T47D (cell line): ENCODE measurements at places on chromosomes 7 and 10.

GRCh38 chr10:36759141-36759805, 366.1 kb upstream of the ANKRD30A start:
- no peak for DNase-seq

DNA sequence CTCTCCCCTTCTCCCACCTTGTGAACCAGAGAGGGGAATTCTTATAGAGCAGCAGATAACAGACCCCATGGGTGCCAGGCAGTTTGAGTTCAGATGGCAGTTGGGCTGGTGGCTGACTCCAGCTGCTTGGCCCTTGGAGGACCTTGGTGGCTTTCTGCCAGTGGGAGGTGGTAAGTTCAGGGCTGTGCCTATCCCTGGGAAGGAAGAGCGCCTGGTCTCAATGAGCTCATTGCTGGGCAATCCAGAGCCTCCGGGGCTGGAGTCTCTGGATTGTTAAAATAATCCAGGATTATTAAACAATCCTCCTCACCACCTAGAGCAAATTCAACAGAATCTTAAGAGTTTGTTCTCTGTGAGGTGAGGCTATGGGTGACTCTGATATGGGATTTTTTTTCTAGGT, 105.2 kb downstream of the FANK1 start:
- DNase-seq: no peak

DNA sequence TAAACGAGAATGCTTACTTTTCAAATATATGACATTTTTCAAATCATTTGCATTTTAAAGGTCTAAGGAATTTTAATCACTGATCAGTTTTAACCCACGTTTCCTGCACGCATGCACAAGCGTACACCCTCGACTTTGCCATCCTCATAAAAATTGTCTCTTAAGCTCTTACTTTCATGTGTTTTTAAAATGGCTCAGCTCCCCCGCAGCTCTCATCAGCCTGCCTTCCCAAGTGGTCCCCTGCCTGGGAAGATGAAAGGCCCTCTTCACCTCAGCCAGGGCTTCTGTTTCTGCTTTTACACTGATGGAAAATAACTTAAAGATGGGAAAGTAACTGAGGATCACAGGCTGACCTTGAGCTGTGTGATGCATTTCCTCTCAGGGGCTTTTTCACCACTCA, 131.6 kb upstream of the LSM8 start:
- no peak for DNase-seq

DNA sequence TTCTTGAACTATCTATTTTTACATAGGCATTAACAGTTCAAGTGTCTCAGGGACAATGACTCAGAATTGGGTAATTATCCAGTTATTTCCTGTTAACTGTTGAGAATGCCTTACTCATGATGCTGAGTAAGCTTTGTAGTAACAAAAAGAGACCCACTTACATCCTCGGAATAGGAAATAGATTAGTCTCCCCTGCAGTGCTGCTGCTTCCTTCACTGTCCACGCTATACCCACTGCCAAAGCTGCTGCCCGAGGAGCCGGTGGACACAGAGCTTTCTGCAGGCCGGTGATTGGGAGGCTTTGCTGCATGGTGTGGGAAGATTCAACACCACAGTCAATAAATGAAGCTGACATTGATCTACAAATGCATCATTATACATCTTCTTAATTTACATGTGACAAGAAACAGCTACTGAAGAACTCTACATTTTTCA, 357.1 kb downstream of the PCLO start:
- DNase-seq: no peak

DNA sequence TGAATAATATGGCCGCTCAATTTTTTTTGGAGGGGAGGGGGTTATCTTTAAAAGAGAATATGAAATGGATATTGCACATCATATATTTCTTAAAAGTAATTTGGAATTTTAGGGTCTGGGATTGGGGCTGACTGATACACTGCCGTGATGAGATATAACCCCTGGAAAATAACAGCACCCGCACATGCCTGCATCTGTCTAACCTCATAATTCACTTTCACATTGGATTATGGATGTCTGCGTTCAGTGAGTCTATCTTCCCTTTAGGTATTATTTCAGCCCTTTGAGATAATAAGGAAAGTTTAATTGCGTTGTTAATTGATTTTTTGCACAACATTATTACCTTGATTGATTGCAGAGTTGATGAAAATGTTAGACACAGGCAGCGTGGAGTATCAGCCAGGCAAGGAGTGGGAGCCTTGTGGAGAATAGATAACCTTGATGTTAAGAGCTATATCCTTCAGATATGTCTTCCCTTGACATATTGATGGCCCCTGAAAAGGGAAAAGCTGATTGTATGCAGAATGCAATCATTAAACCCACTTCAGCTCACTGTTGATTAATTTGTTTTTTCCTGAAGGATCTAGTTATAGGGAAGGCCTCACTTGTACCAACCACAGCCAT, 1095.2 kb downstream of the KCNMA1 start:
- DNase-seq: no peak

DNA sequence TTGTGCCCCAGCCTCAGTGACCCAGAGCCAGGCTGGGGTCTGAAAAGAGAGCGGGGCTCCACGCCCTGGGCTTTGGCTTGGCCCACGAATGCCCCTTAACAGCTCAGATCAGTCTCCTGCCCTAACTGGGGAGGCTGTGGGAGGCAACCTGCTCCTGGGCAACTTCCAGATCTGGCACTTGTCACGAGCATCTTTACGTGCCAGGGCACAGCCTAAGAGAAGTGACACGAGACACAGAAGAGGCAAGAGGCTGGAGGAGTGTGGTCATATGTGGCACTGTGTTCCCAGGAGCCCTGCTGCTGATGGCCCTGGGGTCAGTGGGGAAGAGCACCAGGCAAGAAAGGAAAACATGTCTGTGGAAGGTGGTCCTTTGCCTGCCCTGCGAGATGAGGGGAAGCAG, 97.8 kb upstream of the BTBD16 start:
- DNase-seq: no peak

- no peak for DNase-seq
Measured at GRCh38 chr7:55548295-55548731, 24.0 kb downstream of the VOPP1 start.

DNA sequence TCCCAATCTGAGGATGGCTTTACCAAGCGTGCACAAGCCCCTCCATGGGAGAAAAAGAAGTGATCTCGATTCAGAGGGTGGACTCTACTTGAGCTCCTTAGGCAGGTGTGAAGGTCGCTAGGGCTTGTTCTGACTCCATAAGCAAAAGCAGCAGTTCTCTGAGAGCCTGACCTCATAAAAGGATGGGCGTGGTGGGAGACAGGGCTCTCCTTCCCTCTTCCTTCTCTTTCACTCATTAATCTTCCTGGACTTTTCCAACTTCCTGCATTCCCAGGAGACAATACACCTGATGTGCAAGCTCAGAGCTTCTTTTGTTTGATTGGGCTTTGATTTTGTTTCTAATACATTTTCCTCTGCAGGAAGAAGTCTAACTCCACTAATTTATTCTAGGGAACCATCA, 22.3 kb upstream of the TMEM72 start:
- no peak for DNase-seq

DNA sequence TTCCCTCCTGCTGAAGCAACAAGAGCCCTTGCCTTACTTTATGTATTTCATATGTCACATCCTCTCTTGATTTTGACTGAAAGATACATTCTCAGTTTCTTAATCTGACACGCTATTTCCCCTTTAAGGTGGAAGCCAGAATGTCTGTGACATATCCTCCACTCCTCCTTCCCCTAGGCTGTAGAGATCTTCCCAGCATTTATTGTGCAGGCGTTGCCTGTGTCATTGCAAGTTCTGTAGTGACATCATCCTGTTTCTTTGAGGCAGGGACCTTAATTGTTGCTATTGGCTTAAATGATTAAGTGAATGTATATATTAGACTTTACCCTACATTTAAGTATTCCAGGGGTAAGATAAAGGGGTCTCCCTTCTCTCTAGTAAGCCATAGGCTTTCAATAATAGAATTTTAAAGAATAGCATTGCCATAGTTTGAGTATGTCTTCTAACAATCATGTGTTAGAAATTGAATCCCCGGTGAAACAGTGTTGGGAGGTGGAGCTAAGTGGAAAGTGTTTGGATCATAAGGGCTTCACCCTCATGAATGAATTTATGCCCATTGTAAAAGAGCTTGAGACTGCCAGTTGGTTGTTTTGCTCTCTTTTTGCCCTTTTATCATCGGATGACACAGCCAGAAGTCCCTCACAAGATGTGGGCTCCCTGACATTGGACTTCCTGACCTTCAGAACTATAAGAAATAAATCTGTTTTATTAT, 189.5 kb upstream of the CDC14C start:
- no peak for DNase-seq

DNA sequence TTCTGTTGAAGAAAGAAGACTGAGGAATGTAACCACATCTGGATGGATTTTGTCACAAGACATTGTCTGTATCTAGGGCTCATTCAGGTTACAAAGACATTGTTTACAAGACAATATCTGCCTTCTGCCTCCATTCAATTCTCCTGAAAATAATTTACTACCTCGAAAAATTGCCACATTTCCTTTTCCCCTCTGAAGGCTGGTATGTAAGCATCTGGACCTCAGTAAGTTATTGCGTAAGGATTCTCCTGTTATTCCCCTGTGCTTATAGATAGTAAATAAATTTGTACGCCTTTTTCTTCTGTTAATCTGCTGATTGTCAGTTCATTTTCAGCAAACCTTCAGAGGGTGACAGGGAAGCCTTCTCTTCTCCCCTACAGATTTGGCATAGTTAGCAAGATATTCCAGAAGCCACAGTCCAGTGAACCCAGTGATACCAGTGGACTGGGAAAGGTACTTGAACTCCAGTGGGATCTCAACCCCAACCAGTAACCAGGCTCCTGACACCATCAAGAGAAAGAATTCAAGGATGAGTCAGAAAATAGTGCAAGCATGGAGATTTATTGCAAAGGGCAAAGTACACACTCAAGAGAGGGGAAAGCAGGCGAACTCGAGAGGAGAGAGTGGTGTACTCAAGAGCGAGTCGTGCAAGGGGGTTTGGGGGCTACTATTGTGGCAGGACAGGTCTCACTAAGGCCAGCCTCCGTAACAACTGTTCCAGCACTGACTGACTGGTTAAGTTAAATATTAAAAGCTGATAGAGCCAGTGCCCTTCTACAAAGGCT, 706.9 kb upstream of the GHITM start:
- no peak for DNase-seq

GRCh38 chr7:30917216-30917893, 5.7 kb downstream of the AQP1 start:
- DNase-seq: no peak

- no peak for DNase-seq
Measured at GRCh38 chr10:70131560-70131937, 1.1 kb downstream of the AIFM2 start.

- no peak for DNase-seq
Measured at GRCh38 chr7:84982199-84982598, 204.7 kb downstream of the SEMA3D start.

GRCh38 chr10:12950583-12951128, 50.9 kb downstream of the CCDC3 start:
- no peak for DNase-seq

- no peak for DNase-seq
Measured at GRCh38 chr7:37110660-37111424, 337.8 kb downstream of the ELMO1 start.

DNA sequence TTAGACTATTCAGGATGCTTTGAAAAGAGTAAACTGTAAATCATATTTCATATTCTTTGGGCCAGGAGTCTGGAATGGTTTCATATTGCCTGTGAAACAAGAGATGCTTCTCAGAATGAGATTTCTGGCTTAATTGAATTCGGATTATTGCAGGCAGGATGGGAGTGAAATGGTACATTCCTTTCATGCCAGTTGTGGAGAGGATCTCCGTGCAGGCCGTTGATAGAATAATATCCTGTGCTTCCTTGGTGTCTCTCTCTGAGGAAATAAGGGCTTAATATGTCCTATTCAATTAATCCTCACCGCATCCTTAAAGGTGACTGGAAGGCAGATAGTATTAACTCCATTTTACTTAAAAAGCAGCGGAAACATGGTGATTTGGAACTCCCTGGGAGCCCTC, 56.6 kb downstream of the CUX1 start:
- no peak for DNase-seq

GRCh38 chr7:33399528-33400213, 270.3 kb downstream of the BBS9 start:
- no peak for DNase-seq

DNA sequence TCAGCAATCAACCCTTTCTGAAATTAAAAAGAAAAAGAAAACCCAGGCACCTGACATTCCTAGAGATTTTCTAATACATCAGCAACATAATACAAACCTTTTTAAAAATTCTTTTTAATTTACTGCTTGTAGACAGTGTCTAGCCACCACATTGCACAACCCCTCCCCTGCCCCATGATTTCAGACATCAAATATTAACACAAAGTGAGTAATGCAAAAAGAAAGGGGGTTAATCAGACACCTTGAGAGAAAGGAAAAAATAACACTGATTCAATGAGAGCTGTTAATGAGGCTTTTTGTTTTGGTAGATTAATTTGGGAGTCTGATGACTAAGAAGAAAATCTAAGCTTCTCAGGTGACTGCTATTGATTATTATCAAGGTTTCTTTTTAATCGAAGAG, 55.3 kb downstream of the SLC25A13 start:
- DNase-seq: no peak
